ENCODE measurements at places on chromosomes 5 and 9. TPM values are rescaled to one million over a fixed set of nuclear protein-coding genes. Genes with fewer than 3 reads are reported as not detected.

GRCh38 chr5:97181856-97182545 lies 1.0 kb downstream of the RIOK2 start:
- peak; percentile 32 for DNase-seq

Gene AQP7
- total RNA-seq = 0.21 TPM

- DNase-seq = no peak
Measured at GRCh38 chr9:106707738-106708474, 155.1 kb upstream of the ZNF462 start.

Gene PRR16
- total RNA-seq = not detected

- no peak for DNase-seq
Measured at GRCh38 chr5:122311961-122312590, at the start of gene SNCAIP. Gene SNCAIP (plus strand): TSS chr5:122312237. CDS start chr5:122391135, 78,898 bp downstream.

DNA sequence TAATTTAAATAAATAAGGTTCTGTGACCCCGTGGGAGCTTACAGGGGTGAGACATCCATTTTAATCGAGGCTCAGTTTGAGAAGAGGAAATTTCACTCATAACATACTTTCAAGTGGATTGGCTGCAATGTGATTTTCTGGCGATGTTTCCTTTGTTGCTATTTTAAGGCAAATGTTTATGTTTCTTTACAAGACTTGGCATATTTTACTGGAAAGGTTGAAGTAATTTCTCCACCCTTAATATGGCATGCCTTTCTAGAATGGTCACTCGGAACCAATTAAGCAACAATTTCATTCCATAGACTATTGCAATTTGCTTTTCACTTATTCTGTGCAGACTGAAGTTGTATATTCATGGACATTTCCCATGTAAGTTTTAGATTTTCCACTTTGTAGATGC lies 438.0 kb upstream of the WWC1 start:
- no peak for DNase-seq

- no peak for DNase-seq
Measured at GRCh38 chr5:40916226-40916625, 6.9 kb downstream of the C7 start.

Gene GAPT
- total RNA-seq = not detected

DNA sequence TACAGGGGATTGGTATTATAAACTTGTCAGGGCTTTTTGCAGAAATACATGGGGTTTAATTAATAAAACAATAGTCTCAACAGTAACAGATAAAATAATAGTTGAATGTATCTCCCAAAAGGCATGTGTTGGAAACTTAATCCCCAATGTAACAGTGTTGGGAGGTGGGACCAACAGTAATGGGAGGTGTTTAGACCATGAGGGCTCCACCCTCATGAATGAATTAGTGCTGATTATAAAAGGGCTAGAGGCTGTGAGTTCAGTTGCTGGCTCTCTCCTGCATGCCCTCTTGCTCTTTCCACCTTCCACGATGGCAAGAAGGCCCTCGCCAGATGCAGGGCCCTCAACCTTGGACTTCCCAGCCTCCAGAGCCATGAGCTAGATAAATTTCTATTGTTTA lies 56.3 kb downstream of the STK10 start:
- no peak for DNase-seq

GRCh38 chr5:19555436-19555835 lies 432.6 kb downstream of the CDH18 start:
- no peak for DNase-seq

DNA sequence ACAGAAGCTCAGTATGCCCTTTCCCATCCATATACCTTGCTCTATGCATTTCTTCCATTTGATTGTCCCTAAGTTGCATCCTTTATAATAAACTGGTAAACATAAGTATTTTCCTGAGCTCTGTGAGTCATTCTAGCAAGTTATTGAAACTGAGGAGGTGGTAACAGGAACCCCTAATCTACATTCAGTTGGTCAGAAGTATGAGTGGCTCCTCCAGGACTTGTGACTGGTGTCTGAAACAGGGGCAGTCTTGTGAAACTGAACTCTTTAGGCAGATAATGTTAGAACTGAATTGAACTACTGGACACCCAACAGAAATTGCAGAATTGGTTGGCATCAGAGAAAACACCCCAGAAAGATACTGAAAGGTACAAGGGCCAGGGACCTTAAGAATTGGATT lies 133.1 kb upstream of the POU5F2 start:
- DNase-seq = no peak

Gene TPRN
- 63.1 TPM for total RNA-seq

DNA sequence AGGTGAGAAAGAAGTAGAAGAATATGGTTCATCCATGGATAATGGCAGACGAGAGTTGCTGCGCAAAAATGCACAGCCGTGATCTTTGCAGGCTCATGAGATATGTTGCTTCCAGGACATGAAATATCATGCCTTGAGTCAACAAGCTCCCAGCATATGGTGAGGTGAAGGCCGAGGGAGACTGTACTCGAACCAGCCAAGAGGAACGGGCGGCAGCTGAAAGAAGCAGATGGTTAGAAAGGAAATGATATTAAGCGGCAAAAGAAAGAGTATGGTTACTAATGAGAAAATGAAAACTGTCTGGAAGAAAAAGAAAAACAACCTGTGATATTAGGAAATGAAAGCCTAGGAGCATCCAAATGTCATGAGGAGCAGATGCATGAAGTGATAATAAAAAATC lies 344.7 kb upstream of the DAP start:
- no peak for DNase-seq

DNA sequence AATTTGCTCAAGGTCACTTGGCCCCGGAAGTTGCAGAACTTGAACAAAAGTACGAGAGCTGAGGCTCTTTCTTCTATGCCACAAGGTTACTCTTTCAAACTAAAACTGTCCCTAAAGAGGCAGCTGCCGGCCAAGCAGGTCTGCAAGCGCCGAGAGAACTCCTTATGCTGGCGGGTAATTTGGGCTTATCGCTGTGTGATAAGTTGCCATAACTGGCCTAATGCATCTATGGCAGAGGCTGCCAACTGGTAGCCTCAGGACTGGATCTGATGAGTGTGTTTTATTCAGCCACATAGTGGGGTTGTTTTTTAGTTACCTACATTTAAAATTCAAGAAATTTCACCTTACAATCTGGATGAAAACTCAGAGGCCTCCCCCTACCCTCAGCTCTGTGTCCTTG lies 68.1 kb upstream of the SPOCK1 start:
- DNase-seq = no peak

- DNase-seq = no peak
Measured at GRCh38 chr5:154370813-154371212, 75.0 kb upstream of the SAP30L start.

GRCh38 chr9:714675-715074 lies 126.8 kb upstream of the DMRT1 start:
- DNase-seq = no peak

DNA sequence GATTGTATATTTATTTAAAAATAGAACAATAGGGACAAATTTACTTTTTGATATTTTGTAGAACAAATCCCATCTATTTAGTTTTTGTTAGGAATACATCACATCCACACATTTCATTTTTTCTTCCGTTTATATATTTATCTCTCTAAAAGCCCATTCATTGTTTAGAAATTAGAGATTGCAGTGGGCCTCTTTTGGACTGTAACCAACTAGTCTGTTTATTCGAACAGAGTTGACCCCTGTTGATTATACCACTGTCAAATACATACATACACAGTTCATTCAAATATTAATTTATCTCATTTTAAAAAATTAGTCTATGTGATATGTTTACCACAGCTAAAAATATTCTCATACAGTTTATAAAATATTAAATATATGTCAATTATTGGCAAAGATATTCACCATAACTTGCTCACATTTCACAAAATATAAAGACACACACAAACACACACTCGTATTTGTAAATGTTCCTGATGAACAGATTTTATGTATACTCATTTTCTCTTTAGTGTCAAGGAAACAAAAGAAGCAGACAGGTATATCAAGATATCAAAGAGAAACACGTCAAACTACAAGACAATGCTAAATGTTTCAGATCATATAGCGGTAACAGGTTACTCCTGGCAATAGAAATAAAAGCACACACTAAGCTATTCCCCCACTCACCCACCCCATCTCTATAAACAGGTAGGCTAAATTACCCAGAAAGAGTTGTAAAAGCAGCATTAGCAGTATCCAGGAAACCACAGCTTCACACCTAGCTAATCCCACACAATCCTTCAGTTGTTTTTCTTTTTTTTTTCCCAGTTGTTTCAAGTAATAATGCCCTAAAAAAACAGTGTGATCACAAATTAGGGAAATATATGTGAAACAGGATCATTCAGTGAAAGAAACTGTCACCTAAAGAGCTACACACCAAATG lies 283.9 kb downstream of the ADAMTS6 start:
- no peak for DNase-seq

Gene CACNA1B
- not detected for total RNA-seq

Measured in HT-29 (cell line).